ENCODE measurements at places on chromosomes 4 and X.

DNA sequence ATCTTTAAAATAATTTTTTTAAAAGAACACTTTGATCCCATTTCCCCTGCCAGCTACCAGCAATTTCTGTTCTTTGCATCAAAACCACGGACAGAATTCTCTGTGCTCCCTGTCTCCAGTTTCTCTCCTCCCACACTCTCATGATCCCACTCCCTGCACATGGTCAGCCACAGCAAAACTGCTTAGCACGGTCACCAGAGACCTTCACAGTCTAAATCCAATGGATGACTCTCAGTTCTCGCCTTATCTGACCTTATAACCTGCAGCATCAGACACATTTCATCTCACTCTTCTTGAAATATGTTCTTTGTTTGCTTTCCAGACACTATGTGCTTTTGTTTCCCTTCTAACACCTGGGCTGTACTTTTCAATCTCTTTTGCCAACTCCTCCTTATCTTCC, 131.5 kb downstream of the NR3C2 start:
- DNase-seq = no peak

- DNase-seq = no peak
Observed at GRCh38 chrX:8841911-8842310, 40.7 kb upstream of the FAM9A start.

- DNase-seq = no peak
Observed at GRCh38 chr4:10730019-10730418, 45.5 kb upstream of the CLNK start.

GRCh38 chrX:8579602-8580001, 115.0 kb downstream of the VCX3B start:
- no peak for DNase-seq

DNA sequence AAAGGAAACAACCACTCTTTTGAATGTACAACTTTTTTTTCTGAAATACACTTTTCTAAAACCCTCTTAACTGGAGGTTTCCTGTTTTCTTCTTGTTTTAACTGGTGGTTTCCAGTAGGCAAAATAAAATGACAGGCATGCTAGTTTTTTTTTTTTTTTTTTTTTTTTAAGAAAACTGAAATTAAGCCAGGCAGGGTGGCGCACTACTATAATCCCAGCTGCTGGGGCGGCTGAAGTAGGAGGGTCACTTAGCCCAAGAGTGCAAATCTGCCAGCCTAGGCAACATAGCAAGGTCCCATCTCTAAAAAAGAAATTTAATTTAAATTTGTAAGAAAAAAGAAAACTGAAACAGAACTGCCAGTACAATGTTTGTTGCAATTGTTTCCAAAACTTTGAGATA, 44.0 kb downstream of the TMEM144 start:
- no peak for DNase-seq

- DNase-seq = peak; percentile 94
Observed at GRCh38 chr4:13988353-13989305, 361.1 kb upstream of the BOD1L1 start.

GRCh38 chr4:110595583-110595982, 27.3 kb downstream of the PITX2 start:
- DNase-seq = no peak

GRCh38 chrX:19811807-19812604, 75.4 kb downstream of the SH3KBP1 start:
- DNase-seq = no peak

DNA sequence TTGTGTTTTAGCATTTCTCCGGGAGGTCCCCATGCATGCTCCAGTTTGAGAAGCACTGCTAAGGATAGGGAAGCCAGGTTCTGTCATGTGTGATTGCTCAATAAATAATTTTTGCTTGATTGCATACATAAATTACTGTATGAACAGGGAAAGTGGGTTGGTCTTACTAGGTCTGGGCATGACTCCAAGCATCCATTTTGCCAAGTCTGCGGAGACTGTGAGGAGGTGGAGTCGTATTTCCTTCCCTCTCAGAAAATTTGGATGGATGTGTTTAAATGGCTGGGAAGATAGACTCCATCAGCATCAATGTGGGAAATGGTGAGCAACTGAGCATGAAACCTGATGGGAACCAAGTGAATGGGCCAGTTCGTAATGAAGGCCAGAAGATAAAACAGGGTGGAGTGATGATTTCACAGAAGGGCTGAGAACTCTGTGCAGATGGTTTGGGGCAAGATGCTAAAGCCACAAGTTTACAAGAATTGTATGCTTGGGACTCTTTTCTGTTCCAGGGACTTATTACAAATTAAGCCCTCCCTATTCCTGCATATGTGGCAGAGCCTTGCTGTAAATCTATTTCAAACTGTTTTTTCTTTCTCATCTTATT, 84.1 kb downstream of the NHS start:
- DNase-seq = no peak

- no peak for DNase-seq
Observed at GRCh38 chrX:53194308-53194707, 30.7 kb downstream of the KDM5C start.

GRCh38 chr4:6942238-6942800, 32.7 kb downstream of the TBC1D14 start:
- peak; percentile 42 for DNase-seq

DNA sequence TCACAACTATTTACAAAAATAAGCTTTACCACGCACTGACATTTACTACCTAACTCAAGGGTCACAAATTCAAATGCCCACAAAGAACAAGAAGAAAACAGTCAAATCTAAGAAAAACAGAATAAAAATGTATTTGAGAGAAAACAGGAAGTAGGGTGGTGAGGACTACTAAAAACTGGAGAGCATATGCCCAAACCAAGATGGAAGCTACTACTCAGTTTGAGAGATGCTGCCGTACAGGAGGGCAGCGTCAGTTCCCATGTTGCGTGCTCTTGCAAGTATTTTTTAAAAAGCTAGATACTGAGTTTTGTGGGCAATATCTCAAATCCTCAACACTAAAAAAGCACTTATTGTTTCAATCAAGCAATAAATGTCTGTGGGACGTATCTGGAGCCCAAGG, 16.2 kb downstream of the HNRNPD start:
- DNase-seq = no peak

DNA sequence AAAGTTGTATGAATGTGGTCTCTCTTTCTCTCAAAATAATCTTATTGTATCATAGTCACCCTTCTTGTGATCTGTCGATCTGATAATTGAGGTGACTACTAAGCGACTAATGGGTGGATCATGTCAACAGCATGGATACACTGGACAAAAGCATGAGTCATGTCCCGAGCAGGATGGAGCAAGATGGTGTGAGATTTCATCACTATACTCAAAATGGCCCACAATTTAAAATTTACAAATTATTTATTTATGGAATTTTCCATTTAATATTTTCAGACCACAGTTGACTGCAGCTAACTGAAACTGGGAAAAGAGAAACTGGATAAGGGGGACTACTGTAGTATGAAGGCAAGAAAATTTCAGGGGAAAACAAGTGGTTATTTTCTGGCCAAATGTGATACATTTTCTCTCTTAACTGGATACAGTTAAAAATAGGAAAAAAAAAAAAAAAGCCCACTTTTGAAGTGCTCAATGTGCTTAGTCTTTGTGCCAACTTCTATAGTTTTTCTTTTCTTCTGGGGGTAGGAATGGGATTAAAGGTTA, 25.3 kb downstream of the FAM241A start:
- peak; percentile 88 for DNase-seq

DNA sequence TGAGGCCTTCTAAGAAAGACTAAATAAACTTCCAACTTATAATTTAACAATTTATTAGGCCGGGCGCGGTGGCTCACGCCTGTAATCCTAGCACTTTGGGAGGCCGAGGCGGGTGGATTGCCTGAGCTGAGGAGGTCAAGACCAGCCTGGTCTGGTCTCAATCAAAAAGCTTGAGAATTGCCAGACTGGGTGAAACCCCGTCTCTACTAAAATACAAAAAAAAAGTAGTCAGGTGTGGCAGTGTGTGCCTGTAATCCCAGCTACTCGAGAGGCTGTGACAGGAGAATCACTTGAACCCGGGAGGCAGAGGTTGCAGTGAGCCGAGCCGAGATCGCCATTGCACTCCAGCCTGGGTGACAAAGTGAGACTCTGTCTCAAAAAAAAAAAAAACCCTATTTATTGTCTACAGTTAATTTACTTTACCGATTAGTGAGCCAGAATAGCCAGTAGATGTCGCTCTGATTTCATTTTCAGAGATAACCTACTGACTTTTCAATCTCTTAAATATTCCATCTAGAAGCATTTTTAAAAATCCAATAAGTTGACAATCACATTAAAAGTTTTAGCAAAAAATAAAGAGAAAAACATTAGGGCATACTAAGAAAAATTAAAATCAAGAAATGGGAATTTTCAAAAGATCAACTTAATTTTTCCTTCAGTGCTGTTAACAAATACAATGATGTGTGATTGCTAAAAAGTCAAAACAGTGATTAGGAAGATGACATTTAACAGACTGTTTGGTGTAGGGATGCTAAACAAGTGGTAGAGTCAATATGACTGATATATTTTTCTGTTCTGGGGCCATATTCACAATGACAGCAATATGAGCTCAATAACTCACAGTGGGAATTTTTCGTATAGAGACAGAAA, 4.3 kb upstream of the SHROOM3 start:
- DNase-seq = peak; percentile 34

DNA sequence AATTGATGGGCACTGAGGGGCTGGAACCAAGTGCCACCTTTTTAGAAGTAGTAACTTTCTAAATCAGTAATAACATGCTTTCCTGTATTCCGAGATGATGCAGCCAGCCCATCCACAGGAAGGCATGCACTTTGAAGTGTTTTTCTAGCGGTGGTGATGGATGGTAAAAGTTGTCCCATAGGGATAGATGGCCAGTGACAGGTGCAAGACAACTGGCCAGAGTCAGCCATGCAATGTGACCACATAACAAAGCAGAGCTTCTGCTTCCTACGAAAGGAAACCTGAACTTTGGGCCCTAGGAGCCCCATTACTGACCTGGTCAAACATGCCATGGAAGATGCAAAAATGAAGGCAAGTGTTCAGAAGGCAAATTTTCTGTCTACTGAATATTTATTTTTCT, 72.3 kb downstream of the NR3C2 start:
- no peak for DNase-seq

DNA sequence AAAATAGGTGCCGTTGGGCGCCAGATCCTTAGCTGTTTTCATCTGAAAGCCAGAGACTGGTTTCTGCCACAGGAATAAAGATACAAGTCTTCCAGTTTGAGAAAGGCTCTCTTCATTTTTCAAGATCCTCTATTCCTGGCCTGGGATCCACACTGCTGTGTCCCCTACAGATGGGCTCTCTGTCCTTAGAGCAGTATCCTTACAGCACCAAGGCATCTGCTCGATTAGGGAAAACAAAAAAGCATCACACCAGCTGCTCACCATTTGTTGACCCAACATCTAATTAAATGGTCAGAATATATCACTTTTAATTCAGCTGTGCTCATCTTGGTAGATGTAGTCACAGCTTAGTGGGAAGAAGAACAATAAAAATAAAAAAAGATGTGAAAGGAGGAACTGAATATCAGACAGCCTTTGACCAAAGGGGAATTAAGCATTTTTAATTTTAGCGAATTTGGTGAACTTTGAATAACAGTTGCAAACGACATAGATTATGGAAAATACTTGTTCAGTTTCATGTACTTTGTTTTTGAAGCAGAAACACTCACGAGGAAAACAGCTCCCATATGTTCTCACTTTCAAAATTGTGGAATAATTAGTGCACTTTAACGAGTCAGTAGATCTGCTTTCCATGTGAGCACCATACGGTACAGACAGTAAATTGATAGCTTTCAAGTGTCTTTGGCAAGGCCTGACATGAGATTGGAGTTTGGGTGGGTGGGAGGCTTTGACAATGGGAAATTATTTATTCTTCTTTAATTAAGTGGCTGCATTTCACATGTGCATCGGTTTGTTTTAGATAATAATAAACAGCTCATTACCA, 148.4 kb upstream of the CLNK start:
- DNase-seq = no peak

DNA sequence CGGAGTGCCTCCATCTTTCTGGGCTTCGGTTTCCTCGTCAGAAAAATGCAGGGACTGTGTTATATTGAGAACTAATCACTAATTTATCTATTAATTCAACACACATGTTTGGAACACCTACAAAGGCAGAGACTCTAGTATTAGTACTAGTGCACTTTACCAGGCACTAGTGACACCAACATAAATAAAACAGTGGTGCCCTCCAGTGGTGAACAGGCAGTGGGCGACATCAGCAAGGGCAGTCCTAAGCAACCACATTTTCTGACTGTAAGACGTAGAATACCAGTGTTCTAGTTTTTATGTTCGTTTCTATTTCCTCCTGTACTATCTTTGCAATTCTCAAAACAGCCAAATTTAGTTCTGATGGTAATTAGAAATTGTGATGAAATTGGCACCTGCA, 69.1 kb upstream of the UCP1 start:
- no peak for DNase-seq

- DNase-seq = peak; percentile 11
Observed at GRCh38 chrX:132292793-132293192, 73.5 kb upstream of the RAP2C start.
